ENCODE measurements at places on chromosomes 5 and 9.

DNA sequence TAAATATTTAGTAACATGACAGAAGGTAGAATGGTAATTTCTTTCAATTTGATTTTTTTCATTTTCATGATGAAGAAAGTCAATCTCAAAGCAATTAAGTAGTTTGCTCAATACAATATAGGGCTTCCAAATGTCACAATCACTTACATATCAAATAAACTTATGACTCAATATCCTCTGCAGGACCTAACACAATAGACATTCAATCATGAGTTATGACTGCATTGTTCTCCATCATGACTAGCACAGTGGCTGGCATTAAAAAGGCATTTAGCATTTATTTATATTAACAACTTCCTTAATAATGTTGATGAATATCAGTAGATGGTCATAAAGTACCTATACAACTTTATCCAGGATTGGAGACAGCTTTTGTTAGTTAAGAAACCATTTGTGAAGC, 1499.6 kb downstream of the EFNA5 start:
- DNase-seq: no peak

GRCh38 chr9:13412331-13412730, 132.8 kb upstream of the MPDZ start:
- DNase-seq: no peak

DNA sequence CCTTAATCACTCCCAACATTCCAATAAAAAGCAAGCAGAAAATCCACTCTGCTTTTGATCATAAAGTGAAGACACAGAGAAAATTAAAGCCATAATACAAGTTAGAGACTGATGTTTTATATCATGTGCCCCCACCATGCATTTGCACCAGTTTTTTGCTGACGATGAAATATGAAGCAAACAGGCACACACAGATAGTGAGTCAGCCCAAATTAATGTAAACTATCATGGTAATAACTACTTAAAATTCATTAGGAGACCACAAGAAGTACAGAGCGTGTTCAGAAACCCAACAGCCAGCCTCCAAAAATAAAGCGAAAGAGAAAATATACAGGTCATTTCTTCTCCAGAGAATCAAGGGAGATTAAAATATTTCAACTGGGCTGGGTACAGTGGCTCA, 46.4 kb upstream of the KDM4C start:
- peak; percentile 18 for DNase-seq

DNA sequence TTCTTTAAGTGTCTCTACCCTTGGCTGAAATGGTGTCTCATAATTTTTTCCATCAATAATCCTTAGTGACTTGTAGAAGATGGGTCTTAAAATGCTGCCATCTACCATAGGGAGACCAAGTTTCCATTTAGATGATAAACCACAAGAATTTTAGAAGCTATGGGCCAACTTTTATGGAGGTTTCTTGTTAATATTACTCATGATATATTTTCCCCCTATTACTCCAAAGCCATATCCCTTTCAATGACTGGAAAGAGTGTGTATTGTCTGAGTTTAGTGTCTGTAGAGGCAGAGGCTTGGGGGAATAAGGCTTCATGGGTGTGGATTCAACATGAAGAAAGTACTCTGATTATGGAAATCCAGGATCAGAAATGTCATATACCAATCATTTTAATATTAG, 507.3 kb upstream of the TNC start:
- DNase-seq: no peak

DNA sequence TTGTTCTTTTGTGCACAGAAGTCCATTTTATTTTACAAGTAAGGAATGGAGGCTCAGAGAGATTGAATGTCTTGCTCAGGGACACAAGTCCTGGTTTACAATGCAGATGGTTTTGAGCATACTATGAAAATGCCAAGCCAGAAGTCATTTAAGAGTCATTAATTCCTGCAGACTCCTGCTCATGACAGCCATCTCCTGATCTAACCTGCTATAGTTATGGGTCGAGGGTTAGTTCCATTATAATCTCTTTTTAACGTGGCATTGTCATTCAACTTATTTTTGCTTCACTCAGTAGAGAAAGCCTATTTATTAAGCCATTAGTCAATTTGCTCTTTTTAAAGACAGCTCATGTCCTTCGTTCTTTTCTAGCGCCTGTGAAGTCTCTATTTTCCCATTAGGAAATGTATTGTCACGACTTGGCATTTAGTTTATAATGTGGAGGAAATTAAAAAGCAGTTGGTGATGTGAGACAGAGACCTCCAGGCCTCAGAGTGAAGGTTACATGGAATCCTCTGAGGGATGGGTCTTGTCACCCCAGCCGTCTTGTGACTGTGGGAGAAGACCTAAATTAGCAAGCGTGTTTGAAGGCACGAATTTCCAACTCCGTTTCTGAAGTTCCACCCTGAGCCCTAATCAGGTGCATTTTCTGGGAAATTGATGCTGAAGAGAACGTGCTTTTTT, 84.1 kb downstream of the ACTBL2 start:
- DNase-seq: no peak

DNA sequence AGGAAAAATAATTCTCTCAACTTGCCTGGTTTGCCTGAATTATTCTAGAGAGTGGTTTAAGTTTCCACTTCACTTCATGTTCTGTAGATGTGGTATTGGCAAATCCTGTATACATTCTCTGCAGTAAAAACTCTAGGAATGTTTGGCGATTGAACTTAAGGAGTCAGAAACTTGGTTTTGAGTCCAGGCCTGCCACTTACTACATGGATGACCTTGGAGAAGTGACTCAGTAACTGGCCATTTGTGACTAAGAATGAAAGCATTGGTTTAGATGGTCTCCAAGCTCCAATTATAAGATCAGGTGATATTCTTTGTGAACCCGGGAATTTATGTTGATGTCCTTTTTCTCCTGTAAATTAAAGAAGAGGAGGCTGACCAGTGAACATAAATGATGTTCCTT, 233.8 kb downstream of the GAS1 start:
- no peak for DNase-seq
